Stimulated activated CD8-positive, alpha-beta memory T cell treated with anti-CD3 and anti-CD28 coated beads, Interleukin-4, amount 100 ng/mL, for 1 hour (primary cell): ENCODE measurements at places on chromosomes 16 and 17.

DNA sequence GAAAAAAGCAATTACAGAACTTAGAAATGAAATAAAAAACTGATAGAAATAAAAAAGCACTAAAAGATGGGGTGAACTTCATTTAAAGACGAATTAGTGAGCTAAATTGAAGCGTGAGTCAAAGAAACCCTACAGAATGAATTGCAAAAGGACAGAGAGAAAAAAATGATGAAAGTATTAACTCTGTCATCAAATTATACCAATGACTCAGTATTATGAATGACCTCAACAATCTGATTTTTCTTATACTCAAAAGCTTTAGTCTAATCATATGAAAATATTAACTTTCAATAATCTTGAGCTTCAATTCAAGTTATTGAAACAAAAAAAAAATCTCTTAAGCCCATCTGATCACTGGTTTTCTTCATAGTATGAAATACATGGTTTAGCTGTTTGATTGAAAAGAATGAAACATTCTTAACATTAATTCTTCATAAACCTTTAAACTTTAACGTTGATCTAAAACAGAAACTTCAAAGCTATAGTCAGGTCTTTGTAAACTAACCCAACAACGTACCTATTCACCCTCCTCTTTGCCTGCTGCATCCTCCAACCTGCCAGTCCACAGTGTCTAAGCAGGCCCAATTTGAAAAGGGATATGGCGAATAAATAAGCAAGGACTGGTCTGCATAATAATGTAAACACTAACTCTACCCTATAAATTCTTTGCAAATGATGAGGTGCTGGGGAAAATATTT is 6.6 kb downstream of the ABCA5 start:
- DNase-seq: no peak

DNA sequence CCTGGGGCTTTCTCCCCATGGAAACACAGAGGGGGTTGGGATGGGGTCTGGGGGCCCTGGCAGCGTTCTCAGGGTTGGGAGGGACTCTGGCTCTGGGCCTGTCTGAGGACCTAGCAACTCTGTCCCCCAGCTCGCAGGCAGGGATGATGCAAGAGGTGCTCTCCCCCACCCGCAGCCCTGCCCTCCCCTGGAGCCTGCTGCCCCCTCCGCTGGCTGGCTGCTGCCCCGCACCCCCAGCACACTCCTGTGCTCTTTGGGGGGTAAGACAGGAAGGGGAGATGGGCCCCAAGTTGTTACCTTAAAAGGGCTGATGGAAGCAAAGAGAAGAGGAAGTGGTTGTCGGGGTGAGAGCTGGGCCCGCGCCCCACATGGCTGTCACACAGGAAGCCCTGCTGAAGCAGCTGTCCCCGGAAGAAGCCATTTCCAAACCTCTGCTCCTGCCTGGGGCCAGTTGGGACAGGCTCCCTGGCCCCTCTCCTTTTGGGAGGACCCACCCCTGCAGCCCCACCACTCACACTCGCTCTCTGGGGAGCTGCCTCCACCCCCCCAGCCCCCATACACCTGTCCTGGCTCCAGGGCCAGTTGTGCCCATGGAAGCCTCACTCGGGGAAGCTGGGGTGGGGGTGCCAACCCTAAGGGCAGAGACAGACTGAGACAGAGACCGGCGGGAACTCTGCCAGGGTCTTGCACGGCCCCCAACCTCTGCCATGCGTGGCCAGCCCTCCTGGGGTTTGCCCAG is 2.5 kb downstream of the CORO1A start:
- peak; percentile 60 for DNase-seq

- no peak for DNase-seq
These were observed 4.0 kb upstream of the PHKG2 start for GRCh38 chr16:30744183-30744582.

GRCh38 chr16:1154887-1155331 is 2.0 kb downstream of the CACNA1H start:
- DNase-seq: no peak

- no peak for DNase-seq
These were observed 55.2 kb downstream of the PECAM1 start for GRCh38 chr17:64335486-64335885.

- DNase-seq: peak; percentile 2
These were observed 25.9 kb downstream of the BRIP1 start for GRCh38 chr17:61837175-61838051.
